ENCODE measurements at places on chromosomes 12 and 14. TPM values are rescaled to one million over a fixed set of nuclear protein-coding genes. Genes with fewer than 3 reads are reported as not detected.
A peak's percentile ranks its signal among the peaks of the same experiment; 100 is the strongest.

DNA sequence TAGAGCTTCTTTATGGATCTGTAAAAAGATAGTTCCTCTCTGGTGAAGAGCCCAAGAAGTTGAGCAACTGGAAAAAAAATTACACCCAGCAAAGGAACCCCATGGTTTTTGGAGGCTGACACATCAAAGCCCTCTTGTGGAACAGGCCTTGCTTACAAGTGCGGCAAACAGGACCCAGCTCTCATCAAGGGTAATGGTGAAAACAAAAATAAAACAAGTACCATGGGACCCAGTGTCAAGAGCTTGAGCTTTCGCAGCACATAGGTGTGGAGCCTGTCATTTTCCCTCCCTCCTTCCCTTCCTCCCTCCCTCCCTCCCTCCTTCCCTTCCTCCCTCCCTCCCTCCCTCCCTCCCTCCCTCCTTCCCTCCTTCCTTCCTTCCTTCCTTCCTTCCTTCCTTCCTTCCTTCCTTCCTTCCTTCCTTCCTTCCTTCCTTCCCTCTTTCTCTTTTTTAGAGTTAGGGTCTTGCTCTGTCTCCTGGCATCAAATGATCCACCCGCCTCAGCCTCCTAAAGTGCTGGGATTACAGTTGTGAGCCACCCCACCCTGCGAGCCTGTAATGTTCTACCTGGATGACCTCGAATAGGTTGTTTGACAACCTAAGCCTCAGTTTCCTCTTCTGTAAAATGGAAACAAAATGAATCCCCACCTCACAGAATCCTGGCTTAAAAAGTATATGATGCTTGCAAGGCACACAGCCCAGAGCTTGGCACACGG is 114.3 kb upstream of the RPH3A start:
- DNase-seq: no peak

GRCh38 chr12:26373606-26374495 is 178.5 kb downstream of the SSPN start:
- no peak for DNase-seq

DNA sequence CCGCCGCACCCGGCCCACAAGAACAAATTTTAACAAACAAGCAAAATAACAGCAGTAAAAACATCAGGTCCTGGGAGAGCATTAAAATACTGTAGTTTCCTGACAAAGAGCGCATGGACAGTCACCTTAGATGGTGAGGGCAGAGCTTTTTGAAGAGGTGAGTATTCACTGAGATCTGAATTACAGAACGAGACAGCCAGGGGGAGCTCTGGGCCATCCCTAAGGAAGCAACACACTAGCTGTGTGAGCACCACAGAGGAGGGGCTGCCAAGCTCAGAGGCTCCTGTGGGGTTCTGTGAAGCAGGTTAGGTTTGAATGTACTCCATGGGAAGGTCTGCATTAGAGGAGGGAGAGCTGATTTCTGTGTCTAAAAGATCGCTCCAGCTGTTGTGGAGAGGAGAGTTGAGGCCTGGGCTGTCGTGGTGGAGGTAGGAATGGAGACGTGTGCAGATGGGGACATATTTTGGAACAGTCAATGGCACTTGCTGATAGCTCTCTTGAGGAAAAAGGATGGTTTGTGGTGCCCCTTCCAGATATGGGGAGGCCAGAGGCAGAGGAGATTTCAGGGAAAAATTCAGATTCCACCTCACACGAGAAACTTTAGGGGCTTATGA is 72.9 kb downstream of the TRAFD1 start:
- peak; percentile 81 for DNase-seq

GRCh38 chr14:93527203-93527607 is 96.5 kb downstream of the UNC79 start:
- DNase-seq: no peak

B4GALNT1 gene
- total RNA-seq: 11.2 TPM

DNA sequence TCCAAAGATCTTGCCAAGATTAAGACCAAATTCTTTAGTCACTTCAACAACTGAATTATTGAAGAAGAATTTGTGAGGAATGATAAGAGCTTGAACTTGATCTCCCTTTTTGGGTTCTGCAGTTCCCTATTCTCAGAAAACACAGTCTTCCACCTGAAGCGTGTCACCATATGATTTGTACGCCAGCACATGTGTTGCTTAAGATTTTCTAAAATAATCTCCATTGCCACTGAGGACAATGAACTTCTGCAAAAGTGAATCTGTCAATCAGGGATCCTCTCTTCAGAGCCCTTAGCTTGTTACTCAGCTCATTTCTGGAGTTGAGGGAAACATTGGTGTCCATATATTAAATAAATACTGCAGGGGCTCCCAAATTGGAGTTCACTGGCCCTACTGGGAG is 4.2 kb upstream of the SPIC start:
- no peak for DNase-seq

GRCh38 chr12:1798641-1799020 is 21.7 kb upstream of the LRTM2 start:
- DNase-seq: no peak

GRCh38 chr12:66661357-66661756 is 17.5 kb downstream of the GRIP1 start:
- no peak for DNase-seq

DNA sequence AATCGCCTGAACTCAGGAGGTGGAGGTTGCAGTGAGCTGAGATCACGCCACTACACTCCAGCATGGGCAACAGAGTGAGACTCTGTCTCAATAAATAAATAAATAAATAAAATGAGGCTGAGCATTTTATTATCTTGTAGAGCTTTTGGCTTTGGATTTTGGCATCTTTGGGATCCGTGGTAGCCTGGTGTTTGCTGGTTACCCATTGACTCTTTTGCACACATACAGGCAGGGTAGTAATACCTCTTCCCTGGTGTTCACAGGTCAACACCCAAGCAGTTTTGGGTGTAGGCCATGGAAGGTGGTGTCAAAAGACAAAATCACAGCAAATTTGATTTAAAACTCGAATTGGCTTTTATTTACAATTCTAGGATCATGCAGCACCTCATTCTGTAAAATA is 27.8 kb downstream of the ACACB start:
- no peak for DNase-seq

DNA sequence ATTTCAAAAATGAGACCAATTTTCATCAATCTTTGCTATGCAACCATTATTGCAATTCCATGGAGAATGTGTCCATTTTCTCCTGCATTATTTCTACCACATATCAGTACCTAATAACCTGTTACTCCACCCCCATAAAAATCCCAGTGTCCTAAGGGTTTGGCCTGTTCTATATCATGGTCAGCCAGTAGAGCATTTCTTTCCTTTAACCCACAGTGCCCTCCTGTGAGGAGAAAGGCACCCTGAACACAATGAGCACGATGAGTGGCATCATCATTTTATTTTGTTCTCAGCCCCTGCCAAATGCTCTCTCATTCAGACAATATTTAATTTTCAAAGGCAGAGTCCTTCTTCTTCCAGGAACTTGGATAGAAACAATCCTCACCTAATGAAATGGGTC is 11.6 kb upstream of the IFNG-AS1 start:
- DNase-seq: no peak

- no peak for DNase-seq
These were observed 54.5 kb upstream of the AMN start for GRCh38 chr14:102867826-102868580.

DNA sequence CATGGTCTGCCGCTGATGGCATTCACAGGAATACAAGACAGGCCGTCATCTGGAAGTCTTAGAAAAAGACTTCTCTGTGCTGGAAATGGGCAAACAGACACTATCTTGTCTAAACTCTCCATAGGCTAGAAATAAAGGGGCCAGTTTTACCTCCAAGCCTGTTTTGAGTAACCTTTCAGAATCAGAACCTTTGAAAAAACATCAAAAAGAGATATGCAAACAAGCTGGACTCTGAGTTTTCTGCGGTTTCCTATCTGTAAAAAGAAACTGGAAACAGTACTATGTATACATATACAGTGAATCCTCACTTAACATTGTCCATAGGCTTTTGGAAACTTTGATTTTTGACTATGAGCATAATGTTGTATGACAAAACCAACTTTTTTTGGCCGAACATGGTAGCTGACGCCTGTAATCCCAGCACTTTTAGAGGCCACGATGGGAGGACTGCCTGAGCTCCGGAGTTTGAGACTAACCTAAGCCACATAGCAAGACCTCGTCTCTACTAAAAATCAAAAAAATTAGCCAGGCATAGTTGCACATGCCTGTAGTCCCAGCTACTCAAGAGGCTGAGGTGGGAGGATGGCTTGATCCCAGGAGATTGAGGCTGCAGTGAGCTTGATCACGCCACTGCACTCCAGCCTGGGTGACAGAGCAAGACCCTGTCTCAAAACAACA is 92.9 kb upstream of the MAX start:
- no peak for DNase-seq

DNA sequence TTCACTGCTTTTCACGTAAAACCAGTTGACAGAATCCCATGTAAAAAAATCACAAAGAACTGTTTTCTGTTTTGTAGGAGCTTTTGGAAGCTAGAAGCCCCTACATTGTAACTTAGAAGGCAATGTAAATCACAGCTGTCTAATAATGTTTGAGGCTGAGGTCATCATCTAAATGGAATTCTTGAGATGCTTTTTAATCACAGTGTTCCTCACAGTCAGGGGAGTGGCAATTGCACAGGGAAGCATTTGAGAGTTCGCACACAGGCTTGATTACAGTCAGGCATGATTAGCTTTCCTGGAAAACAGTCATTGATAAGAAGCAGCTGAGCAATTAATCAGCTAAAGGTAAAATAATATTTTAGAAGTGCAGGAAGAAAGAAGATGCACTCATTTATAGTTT is 2.9 kb downstream of the SLC17A8 start:
- DNase-seq: no peak

OAS3 gene
- 6.6 TPM for total RNA-seq

TC2N gene
- 5.9 TPM for total RNA-seq

GYS2 gene
- not detected for total RNA-seq

MYO1H gene
- not detected for total RNA-seq

ERGIC2 gene
- 146 TPM for total RNA-seq

KLHL33 gene
- not detected for total RNA-seq

PAPLN gene
- total RNA-seq: not detected

- DNase-seq: peak; percentile 68
These were observed 29.0 kb downstream of the PTPRQ start for GRCh38 chr12:80472911-80473500.

GRCh38 chr12:110107369-110108281 is 16.5 kb upstream of the IFT81 start:
- no peak for DNase-seq

DNA sequence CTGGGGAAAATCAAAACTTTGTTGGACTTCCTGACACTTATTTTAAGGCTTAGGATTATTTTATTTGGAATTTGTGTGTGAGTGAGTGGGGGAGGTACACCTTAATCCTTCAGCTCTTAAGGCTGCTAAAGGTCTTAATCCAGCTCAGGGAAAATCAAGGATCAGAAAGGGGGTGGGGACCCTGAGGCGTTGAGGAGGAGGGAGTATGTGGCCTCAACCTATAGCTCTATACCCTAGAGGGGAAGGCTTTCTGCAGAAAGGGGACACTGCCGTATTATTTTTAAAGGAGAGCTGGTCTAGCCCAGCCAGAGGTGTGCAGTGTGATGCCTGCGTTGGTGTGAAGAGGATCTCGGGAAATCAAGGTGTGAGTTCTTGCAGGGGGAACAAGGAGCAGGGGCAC is 20.0 kb downstream of the IRF2BPL start:
- no peak for DNase-seq

OAS2 gene
- total RNA-seq: 1.3 TPM

GRCh38 chr12:54126029-54126695 is 62.6 kb downstream of the SMUG1 start:
- DNase-seq: no peak

GRCh38 chr12:98085046-98085755 is 430.2 kb upstream of the TMPO start:
- DNase-seq: no peak

DNA sequence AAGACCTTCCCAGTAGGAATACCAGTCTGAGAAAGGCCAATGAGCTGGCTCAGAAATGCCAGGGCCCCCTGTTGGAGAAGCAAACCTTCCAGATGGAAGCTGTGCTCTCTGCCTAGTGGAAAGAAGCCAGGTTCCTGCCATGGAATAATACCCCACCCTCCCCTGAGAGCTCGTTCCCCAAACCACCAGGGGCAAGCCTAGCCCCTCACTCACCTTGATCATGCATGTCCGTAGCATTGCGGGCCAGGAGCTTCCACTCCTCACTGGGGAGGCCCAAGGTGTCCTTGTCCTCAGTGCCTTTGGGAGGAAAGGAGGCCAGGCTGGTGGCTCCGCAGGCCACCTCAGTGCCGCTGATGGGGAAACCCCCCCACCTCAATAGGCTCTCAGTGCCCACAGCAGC is 20.1 kb downstream of the AHSA1 start:
- DNase-seq: no peak

- DNase-seq: peak; percentile 52
These were observed at the start of gene ASB2 for GRCh38 chr14:93976477-93977057. TSS of gene ASB2 (minus strand) at chr14:93976570. CDS start at chr14:93964539, 12,031 bp downstream.

- DNase-seq: no peak
These were observed 76.6 kb downstream of the TUNAR start for GRCh38 chr14:95953111-95953724.

GRCh38 chr14:35342489-35343010 is 50.4 kb downstream of the PSMA6 start:
- no peak for DNase-seq

GRCh38 chr14:54919330-54919729 is 16.7 kb upstream of the GCH1 start:
- DNase-seq: no peak

GRCh38 chr14:87998482-87998881 is 5.5 kb upstream of the GALC start:
- no peak for DNase-seq

SLCO1B1 gene
- total RNA-seq: not detected

- DNase-seq: no peak
These were observed 16.3 kb upstream of the TBC1D30 start for GRCh38 chr12:64808110-64808509.

- DNase-seq: no peak
These were observed 242.0 kb downstream of the ADAMTS20 start for GRCh38 chr12:43309959-43310358.

DNA sequence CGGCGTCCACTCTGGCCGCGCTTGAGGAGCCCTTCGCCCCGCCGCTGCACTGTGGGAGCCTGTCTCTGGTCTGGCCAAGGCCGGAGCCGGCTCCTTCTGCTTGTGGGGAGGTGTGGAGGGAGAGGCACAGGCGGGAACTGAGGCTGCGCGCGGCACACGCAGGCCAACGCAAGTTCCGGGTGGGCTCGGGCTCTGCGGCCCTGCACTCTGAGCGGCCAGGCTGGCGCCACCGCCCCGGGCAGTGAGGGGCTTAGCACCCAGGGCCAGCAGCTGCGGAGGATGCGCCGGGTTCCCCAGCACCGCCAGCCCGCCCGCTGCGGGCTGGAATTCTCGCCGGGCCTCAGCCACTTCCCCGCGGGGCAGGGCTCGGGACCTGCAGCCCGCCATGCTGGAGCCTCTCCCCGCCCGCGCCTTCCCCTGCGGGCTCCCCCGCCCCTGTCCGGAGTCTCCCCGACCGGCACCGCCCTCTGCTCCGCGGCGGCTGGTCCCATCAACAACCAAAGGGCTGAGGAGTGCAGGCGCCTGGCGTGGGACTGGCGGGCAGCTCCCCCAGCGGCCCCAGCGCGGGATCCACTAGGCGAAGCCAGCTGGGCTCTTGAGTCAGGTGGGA is 921.2 kb upstream of the FOXG1 start:
- peak; percentile 43 for DNase-seq

- no peak for DNase-seq
These were observed 295.7 kb upstream of the PRKD1 start for GRCh38 chr14:30223385-30223785.

AMDHD1 gene
- total RNA-seq: 1.1 TPM

GRCh38 chr12:112602150-112602549 is 183.4 kb downstream of the PTPN11 start:
- DNase-seq: no peak

- DNase-seq: no peak
These were observed 38.3 kb downstream of the TESC start for GRCh38 chr12:117060929-117061305.

Data from SK-MEL-5 (cell line).